ENCODE measurements at places on chromosomes 7 and 10.

DNA sequence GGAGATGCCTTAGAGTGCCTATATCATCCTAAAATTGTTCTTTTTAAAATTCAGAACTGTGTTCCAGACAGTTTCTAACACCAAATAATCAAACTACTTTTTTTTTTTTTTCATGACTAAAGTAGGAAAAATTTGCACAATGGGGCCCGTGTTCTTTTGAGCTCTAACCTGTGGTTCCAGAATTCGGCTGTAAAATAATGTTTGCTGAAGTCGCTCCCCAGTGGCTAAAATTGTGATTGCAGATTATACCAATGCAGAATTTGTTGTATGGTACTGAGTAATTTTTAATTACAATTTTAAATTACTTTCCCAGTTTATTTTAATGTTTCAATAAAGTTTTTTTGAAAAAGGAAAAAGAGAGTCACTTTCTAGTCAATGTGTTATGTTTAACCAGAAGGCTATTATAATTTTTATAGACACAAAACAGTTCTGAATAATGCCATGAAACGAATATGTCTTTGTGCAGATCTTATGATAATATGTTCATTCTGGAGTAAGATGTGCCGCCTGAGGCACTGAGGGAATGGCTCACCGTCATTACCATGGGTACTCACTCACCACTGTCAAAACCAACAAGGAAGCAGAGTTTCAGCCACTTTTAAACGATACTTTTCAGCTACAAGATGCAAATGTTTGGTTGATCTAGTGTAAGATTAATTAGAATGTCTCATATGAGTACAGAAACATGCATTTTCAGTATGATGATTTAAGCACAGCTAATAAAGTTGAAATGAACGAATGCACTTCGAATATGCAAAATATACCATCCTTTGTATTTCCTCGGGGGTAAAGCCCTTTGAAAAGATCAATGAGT is 173.6 kb downstream of the PRKCQ start:
- DNase-seq, result no peak

GRCh38 chr7:26857506-26858240 is 6.7 kb downstream of the SKAP2 start:
- DNase-seq, result peak; percentile 9

- peak; percentile 26 for DNase-seq
Measured at GRCh38 chr7:149598721-149599308, 101.2 kb upstream of the ZNF746 start.

DNA sequence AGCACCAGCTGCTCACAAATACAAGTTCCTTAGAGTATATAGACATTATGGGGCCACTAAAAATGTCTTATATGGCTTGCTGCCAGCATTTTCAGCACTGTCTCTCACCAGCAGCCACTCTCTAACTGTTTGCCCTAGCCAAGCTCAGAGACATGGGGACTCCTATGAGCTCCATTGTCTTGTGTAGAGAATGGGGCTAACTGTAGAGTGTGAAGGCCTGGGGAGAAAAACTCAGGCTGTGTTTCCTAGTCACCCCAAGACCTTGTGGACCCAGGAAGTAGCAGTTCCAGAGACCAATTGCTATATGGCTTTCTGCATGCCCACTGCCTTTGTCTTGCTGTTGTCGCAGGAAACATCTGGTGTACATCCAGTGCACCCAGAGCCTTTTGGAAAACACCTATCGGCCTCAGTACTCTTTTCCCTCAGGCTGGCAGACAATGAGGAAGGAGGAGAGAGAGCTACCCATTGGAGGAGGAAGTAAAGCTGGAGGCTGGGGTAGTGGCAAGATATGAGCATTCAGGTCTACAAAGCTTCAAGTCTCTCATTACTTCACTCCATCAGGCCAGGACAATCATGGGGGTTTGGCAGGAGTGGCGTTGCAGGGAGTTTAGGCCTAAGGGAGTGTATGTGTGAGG is 28.4 kb downstream of the ENTPD1 start:
- DNase-seq, result peak; percentile 11

Data from Ammon's horn (tissue), 1 donor.